GM23248 (cell line): ENCODE measurements at places on chromosomes 7 and 10. TPM values are rescaled to one million over a fixed set of nuclear protein-coding genes. Genes with fewer than 3 reads are reported as not detected.

GRCh38 chr10:100553929-100554328, 18.2 kb downstream of the HIF1AN start:
- no peak overlapping the region for H3K27ac ChIP-seq
- H3K36me3 ChIP-seq, result peaks cover 3% of the 10 kb centered on the region; the same call in 1 of the 2 replicates
- DNase-seq, result no peak
- H3K4me3 ChIP-seq, result no peak overlapping the region
- no peaks in the 10 kb centered on the region for H3K27me3 ChIP-seq

Gene SUGCT
- 7.1 and 8.9 TPM in 2 replicates for polyA plus RNA-seq

GRCh38 chr7:93196336-93196735, 29.9 kb downstream of the HEPACAM2 start:
- no peak for DNase-seq
- no peak overlapping the region for H3K27ac ChIP-seq
- no peaks in the 10 kb centered on the region for H3K4me1 ChIP-seq

DNA sequence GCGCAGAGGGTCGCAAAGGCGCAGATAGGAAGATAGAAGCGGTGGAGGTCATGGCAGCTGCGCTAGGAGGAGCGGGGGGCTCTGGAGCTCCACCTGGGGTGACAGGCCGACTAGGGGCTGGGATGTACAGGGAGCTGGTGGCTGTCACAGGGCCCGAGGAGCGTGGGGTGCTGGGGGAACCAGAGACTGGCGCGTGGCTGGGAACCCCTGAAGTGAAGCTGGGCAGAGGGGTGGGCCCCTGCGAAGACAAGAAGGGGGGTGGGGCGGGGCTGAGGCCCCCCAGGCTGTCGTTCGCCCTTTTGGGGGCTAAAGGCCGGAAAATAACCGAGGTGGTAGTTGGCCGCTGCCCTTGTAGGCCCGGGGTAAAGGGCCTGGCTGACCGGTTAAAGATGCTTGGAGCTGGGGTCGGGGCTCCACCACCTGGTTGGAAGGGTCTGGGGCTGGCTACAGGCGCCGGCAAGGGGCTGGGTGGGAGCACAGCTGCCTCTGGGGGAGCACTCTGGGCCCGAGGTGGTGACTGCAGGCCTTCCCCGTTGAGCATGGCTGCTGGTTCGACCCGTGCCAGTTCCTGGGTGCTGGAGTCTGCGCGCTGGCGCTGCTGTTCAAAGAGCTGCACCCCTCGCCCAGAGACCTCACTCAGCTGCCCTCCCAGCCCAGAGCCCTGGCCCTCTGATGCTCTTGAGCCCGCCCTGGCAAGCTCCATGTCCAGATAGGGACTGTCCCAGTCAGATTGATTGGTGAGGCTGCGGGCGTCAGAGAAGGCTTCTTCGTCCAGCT, 6.8 kb upstream of the MYOZ1 start:
- peak; percentile 55 for DNase-seq
- no peaks in the 10 kb centered on the region for H3K27me3 ChIP-seq
- H3K36me3 ChIP-seq, result no peaks in the 10 kb centered on the region
- no peak overlapping the region for H3K27ac ChIP-seq
- H3K4me3 ChIP-seq, result peak overlapping the region; percentile 74
- H3K4me1 ChIP-seq, result peaks cover 41% of the 10 kb centered on the region

- peak; percentile 12 for DNase-seq
- no peak overlapping the region for H3K27ac ChIP-seq
- H3K4me3 ChIP-seq, result no peak overlapping the region
- H3K36me3 ChIP-seq, result no peaks in the 10 kb centered on the region
- H3K4me1 ChIP-seq, result no peaks in the 10 kb centered on the region
These were observed 271.4 kb downstream of the POLR1F start for GRCh38 chr7:19437446-19437845.
